Omental fat pad (tissue), 4 donors: ENCODE measurements at places on chromosomes 3 and 15. TPM values are rescaled to one million over a fixed set of nuclear protein-coding genes. Genes with fewer than 3 reads are reported as not detected.

Gene SLC22A14
- total RNA-seq: 0.24 TPM

- no peak for DNase-seq
These were observed 21.4 kb upstream of the DPH6 start for GRCh38 chr15:35567392-35567791.

Gene CALML4
- total RNA-seq: 8.7 TPM

- DNase-seq: no peak
These were observed 69.4 kb downstream of the SLCO3A1 start for GRCh38 chr15:91922646-91923547.

Gene ZNF35
- total RNA-seq: 8.3 TPM

Gene PLIN1
- total RNA-seq: 465 TPM

GRCh38 chr3:175184392-175184791 lies 325.3 kb downstream of the NAALADL2 start:
- no peak for DNase-seq

DNA sequence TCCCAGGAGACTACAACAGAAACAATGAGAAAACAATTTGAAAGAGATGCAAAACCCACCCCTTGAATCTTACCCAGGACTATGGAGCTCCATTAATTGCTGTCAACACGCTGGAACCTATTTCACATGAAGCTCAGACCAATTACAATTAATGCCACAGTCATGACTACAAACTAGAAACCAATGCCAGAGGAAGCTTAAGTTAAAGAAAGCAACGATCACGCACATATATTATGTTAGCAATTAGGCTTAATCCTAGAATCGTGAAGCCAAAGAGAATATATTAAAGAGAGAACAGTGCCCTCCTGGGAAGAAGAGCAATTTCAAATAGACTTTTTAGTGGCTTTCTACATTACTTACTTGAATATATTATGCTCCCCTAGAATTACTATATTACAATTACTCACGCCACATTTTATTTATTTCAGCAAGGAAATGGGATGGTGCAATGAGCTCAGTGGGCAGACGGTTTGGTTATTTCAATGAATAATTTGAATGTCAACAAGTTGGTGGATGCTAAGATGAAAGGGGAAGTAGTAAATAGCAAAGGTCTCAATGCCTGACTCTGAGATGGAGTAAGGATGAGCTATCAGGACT lies 125.5 kb downstream of the GREM1 start:
- DNase-seq: no peak

- DNase-seq: no peak
These were observed 17.7 kb downstream of the FRMD4B start for GRCh38 chr3:69368129-69368741.

DNA sequence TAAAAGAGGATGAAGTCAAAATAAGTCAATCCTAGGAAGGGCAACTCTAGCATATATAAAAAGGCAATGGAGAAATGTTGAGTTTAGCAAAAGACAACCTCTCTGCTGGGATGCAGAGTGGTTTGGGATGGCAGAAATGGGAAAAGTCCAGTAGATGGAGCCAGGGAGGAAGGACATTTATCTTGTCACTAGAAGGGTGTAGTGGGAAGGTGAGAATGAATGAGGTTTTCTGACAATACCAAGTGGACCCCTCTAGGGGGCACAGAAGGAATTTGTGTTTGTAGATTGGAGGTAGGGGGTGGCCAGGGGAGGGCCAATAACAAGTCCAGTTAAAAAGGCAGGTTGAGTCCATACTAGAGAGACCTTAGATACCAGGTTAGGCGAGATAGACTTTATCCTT lies 80.0 kb downstream of the THSD4 start:
- DNase-seq: no peak

DNA sequence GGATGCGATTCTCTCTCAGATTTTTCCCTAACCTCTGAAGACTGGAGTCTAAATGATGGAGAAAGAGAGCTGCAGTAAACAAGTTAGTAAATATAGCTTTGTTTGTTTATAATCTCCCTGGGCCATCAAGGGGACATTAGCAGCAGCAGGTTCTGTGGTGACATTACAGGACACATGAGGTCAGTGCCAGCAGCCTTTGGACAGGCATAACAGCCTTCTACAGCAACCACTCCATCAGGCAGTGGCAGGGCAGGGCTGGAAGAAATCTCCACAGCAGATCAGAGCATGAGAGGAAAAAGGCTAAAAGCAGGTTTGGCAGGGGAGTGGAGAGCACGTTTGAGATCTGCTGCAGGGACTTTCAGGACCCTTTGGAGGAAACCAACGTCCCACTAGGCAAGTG lies 127.6 kb upstream of the ACP3 start:
- DNase-seq: no peak

Gene CCR4
- 1.6 TPM for total RNA-seq

- no peak for DNase-seq
These were observed 1.4 kb downstream of the TMEM43 start for GRCh38 chr3:14126017-14126886.

GRCh38 chr3:62379321-62379798 lies 6.0 kb upstream of the FEZF2 start:
- DNase-seq: no peak

Gene NAALADL2
- 6.5 TPM for total RNA-seq

DNA sequence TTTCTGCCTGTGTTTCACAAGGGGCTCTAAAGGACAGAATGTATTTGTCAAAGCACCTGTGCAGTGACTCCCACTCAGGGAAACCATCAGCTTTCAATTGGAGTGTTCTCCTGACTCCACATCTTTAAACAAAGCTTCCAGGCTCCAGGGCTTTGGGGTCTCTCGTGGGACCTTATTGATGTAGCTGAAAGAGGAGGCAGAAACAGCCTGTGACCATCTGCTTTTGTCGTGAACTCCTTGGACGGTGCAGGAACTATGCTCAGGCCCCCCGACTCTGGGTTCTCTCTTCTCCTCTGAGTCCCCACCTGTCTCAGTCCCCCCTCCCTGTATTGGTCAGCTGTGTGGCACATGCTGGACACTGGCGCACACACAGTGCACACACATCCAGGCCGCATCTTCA lies 486.8 kb downstream of the GABRG3 start:
- DNase-seq: no peak

Gene PRR20G
- not detected for total RNA-seq
